ENCODE measurements at places on chromosomes 2 and 18. TPM values are rescaled to one million over a fixed set of nuclear protein-coding genes. Genes with fewer than 3 reads are reported as not detected.

SERPINB8 gene
- polyA plus RNA-seq: 14.8 TPM

LIPG gene
- 1.4 TPM for polyA plus RNA-seq

CRYGD gene
- not detected for polyA plus RNA-seq

ASB18 gene
- not detected for polyA plus RNA-seq

RBM44 gene
- polyA plus RNA-seq: 1.7 TPM

LCT gene
- 0.11 TPM for polyA plus RNA-seq

IL36G gene
- polyA plus RNA-seq: not detected

CAVIN2 gene
- 50.2 TPM for polyA plus RNA-seq

AKAIN1 gene
- not detected for polyA plus RNA-seq

ATOH8 gene
- 29.5 TPM for polyA plus RNA-seq

CABYR gene
- polyA plus RNA-seq: 0.90 TPM

CNGA3 gene
- polyA plus RNA-seq: 0.01 TPM

ROCK1 gene
- 16.1 TPM for polyA plus RNA-seq

DLX2 gene
- polyA plus RNA-seq: not detected

ZSWIM2 gene
- polyA plus RNA-seq: not detected

IL1RL2 gene
- 0.10 TPM for polyA plus RNA-seq

GPR39 gene
- polyA plus RNA-seq: 2.9 TPM

IMP4 gene
- 56.0 TPM for polyA plus RNA-seq

ANKRD30B gene
- polyA plus RNA-seq: not detected

MAPRE2 gene
- polyA plus RNA-seq: 7.2 TPM

REG1B gene
- 17.0 TPM for polyA plus RNA-seq

POTEC gene
- not detected for polyA plus RNA-seq

DSG1 gene
- polyA plus RNA-seq: not detected

CXCR2 gene
- polyA plus RNA-seq: 8.1 TPM

TRIB2 gene
- 27.4 TPM for polyA plus RNA-seq

TRIM54 gene
- 0.03 TPM for polyA plus RNA-seq

SPATA3 gene
- polyA plus RNA-seq: not detected

NCKAP5 gene
- polyA plus RNA-seq: 0.30 TPM

PHOSPHO2 gene
- 3.3 TPM for polyA plus RNA-seq

EFEMP1 gene
- polyA plus RNA-seq: 203 TPM

ZNF385B gene
- polyA plus RNA-seq: 0.10 TPM

KATNAL2 gene
- 0.86 TPM for polyA plus RNA-seq

SLC9A2 gene
- 0.59 TPM for polyA plus RNA-seq

PPM1B gene
- polyA plus RNA-seq: 31.6 TPM

SCN2A gene
- polyA plus RNA-seq: 0.04 TPM

HJURP gene
- not detected for polyA plus RNA-seq

OSBPL1A gene
- 49.5 TPM for polyA plus RNA-seq

MAP3K19 gene
- not detected for polyA plus RNA-seq

KYNU gene
- polyA plus RNA-seq: 3.6 TPM

FRZB gene
- polyA plus RNA-seq: 0.97 TPM

ZNF892 gene
- polyA plus RNA-seq: 0.75 TPM

GPR155 gene
- 3.1 TPM for polyA plus RNA-seq

STK36 gene
- polyA plus RNA-seq: 17.5 TPM

CAPN14 gene
- not detected for polyA plus RNA-seq

ALPG gene
- not detected for polyA plus RNA-seq

IL36B gene
- polyA plus RNA-seq: not detected
